ENCODE measurements at places on chromosomes 5 and 9.

- no peak for DNase-seq
These were observed 416.4 kb downstream of the EFNA5 start for GRCh38 chr5:107254214-107254901.

- no peak for DNase-seq
These were observed 260.3 kb downstream of the ENC1 start for GRCh38 chr5:74380193-74380592.

GRCh38 chr5:147756566-147756965 lies 26.0 kb downstream of the JAKMIP2 start:
- no peak for DNase-seq

- DNase-seq: no peak
These were observed 70.9 kb downstream of the GAPVD1 start for GRCh38 chr9:125332527-125332926.

DNA sequence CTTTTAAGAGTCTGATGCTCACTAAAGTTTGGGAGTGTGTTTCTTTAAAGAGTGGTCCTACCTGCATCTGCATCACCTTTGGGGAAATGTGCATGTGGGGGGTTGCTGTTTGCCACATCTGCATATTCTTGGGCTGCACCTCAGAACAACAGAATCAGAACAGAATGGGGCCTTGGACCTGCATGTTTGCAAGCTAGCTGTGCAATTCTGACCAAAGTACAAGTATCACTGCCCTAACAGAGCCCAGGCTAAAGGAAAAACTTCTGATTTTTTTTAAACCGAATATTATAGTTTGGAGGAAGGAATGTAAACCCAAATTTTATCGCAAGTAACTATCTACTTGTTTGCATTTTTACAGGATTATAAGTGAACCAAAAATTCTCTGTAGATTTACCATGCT lies 34.2 kb upstream of the PRLR start:
- DNase-seq: no peak
